MV-4-11 (cell line): ENCODE measurements at places on chromosomes 13 and 19.

DNA sequence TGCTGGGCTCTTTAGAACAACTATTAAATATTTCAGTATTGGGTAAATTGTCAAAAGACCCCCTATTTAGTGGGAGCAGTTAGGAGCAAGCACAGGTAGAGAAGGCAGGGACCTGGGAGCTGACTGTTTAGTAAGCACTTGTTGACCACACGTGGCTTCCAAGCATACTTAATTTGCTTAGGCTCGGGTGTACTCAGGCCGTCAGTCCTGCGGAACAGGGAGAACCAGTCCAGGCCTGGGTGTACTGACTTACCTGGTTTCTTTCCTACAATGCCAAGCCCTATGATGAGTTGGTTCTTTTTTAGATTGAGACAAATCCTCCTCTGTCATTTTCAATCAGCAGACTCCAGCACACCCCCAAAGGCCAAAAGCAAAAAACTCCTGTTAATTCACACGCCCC lies 90.0 kb downstream of the WDFY2 start:
- DNase-seq = no peak

DNA sequence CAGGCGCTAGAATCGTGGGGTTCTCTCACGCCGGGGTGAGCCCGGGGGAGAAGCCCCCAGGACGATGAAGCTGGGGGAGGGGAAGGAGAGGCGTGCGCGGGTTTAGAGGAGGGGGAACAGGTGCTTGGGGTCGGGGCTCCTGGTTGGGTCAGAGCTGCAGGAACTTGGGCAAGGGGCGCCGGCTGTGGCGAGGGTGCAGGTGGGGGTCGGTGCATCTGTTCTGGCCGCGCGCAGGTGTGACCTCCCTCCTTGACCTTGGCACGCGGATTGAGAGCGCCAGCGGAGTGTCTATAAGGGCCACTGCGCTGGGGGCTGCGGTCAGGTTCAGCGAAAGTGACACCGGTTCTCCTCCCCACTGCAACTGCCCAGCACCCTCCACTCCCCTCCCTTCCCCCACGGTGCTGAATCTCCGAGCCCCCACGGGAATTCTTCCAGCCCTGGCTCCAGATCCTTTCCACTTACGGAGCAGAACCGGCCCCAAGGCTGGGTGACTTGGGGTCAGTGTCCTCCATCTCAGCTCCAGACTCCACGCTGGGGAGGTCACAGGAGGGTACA lies 618 bp downstream of the TMEM38A start:
- no peak for DNase-seq

DNA sequence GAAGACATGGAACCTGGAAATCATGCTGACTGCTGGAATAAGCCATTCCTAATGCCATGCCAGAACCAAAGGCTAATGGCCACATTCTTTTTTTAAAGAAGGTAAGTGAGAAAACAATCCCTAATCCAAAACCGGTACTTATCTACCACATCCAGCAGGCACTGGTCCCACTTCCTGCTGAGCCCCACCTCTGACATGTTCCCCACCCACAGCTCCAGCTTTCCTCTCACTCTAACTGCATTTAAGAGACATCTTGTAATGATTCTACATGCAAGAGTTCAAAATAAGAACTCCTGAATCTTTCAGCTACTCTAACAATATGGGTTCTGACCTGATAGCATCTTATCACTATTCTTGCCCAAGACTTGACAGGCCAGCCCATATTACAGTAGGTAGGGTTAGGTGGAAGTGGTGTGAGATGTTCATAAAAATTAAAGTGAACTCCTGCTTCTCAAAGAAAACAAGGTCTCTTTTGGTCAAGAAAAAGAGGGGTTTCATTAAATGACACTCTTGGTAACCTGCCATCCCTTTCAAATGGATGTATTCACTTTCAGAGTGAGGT lies 41.9 kb downstream of the N4BP2L2 start:
- DNase-seq = no peak

GRCh38 chr13:100529666-100530377 lies 58.8 kb downstream of the GGACT start:
- DNase-seq = no peak

- no peak for DNase-seq
These were observed 15.1 kb upstream of the FOXO1 start for GRCh38 chr13:40681341-40682146.

DNA sequence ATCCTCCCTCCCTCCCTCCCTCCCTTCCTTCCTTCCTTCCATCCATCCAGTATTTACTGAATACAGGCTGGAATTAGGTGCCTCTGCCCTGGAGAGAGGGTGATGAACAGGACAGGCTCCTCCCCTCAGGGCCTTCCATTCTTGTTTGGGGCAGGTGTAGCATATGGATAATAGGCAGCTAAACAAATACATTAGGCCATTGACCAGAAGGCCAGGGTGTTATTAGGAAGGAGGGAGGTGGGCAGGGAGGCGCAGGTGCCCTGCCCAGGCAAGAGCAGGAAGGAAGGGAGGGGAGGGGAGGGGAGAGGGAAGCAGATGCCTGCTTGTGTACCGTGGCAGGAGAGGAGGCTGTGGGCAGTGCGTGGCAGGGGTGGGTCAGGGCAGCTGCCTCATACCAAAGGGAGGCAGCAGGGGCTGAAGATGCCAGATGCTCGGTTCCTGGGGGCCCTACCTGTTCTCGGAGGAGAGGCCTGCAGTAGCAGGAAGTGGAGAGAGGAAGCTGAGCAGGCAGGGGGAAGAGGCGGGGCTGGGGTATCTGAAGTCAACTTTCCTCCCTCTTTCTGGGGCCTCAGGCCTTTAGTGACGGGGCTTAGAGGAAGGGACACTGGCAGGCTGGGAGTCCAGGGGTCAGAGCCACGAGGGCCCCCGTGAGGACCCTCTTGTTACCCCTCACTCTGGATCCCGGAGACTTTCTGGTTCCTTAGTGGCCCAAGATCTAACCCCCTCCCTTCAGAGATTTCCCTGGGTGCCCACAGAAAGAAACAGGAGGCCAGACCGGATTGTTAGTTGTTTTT lies at the start of gene RINL:
TSS of gene RINL (minus strand) at position 495 of the 794 bp plus-strand sequence. CDS start 1,533 bp downstream, outside the sequence.
- peak; percentile 60 for DNase-seq

DNA sequence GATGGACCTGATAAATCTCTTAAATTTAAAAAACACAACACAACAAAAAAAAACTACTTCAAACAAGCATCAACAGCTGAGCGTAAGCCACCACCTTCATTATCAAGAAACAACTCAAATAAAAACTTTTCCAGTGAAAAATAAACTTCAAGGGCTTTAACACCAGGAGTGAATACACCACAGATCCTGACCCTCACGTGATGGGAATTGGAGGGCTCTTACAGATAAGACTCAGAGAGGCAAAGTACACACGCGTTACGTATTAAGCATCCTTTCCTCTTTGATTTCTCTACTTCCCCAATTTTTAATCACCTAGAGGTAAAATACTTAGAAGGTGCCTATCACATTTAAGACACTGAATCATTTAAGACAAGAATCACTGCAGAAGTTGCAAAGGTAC lies 573 bp upstream of the STARD13 start:
- no peak for DNase-seq

DNA sequence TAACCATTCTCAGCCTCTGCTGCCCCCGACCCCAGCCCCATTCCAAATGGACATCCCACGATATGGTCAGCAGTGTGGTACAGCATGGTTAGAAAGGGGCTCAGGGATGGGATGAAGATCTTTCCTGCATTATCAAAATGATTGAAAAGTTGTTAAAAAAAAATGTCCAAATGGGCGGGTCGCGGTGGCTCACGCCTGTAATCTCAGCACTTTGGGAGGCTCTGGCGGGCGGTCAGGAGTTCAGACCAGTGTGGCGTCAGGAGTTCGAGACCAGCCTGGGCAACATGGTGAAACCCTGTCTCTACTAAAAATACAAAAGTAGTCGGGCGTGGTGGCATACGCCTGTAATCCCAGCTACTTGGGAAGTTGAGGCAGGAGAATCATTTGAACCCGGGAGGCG lies 54.3 kb upstream of the ZNF254 start:
- no peak for DNase-seq

DNA sequence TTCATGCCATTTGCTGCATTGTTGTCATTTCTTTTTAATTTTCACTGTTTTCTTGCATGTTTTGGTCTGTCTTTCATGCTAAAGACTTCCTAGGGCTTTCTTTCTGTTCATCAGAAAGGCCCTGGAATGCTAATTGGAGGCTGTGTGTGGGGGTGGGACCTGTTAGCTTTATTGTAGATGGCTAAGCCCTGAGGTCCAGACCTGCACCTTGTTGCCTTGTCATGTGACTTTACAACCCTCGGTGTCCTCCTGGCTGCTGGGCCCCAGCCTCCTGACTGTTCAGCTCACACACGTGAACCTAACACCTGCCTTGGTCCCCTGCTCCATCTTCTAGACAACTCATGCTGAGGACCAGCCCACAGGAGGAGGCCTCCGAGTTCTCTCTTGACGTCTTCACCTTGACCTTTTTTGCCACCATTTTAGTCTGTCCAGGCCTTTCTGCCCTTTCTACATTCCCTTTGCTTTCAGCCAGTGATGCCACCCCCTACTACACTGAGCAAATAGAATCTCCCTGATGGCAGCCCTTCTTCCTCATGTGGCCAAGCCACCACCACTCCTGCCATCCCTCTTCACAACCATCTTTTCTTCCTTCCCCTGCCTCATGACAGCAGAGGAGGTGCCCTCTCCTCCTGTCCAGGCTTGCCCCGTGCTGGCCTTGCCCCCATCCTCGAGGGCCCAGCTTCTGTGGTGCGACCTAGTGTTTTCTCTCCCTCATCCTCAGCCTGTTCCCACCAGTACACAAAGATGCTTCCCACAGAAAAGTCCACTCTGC lies 41.4 kb upstream of the GPI start:
- no peak for DNase-seq

DNA sequence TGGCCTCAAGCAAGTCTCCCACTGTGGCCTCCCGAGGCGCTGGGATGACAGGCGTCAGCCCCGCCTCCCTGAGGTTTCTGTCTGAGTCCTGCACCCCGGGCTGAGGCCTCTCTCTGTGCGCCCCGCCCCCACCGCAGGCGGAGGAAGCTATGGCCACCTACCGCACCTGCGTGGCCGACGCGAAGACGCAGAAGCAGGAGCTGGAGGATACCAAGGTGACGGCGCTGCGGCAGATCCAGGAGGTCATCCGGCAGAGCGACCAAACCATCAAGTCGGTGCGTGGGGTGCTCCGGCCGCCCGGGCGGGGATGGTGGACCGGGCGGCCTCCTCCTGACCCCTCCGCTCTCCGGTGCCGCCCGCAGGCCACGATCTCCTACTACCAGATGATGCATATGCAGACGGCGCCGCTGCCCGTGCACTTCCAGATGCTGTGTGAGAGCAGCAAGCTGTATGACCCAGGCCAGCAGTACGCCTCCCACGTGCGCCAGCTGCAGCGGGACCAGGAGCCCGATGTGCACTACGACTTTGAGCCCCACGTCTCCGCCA lies 12.7 kb downstream of the ARHGAP45 start:
- DNase-seq = no peak

GRCh38 chr19:34639491-34640085 lies 37.4 kb downstream of the SCGB2B2 start:
- DNase-seq = peak; percentile 65

- DNase-seq = no peak
These were observed 756.7 kb downstream of the UQCRFS1 start for GRCh38 chr19:28456252-28456651.

DNA sequence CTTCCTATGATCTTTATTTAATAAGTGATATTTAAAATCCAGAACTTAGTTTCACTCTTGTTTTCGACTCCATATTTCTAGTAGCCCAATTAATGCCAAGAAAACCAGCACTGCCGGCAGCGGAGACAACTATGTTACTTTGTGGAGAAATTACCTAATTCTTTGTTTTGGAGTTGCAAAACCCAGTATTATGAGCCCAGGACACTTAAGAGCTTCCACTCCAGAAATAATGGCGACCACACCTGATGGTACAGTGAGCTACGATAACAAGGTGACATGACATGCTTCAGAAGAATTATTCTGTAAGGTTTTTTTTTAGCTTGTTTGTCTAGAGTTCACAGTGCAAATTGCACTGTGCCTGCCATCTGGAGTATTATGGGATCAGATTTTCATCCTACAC lies 136.4 kb downstream of the ZAR1L start:
- no peak for DNase-seq

- no peak for DNase-seq
These were observed 12.2 kb downstream of the PRKCSH start for GRCh38 chr19:11447347-11448262.

GRCh38 chr19:11324079-11324661 lies 15.3 kb downstream of the RAB3D start:
- DNase-seq = peak; percentile 100
